ENCODE measurements at places on chromosomes 16 and 17.

DNA sequence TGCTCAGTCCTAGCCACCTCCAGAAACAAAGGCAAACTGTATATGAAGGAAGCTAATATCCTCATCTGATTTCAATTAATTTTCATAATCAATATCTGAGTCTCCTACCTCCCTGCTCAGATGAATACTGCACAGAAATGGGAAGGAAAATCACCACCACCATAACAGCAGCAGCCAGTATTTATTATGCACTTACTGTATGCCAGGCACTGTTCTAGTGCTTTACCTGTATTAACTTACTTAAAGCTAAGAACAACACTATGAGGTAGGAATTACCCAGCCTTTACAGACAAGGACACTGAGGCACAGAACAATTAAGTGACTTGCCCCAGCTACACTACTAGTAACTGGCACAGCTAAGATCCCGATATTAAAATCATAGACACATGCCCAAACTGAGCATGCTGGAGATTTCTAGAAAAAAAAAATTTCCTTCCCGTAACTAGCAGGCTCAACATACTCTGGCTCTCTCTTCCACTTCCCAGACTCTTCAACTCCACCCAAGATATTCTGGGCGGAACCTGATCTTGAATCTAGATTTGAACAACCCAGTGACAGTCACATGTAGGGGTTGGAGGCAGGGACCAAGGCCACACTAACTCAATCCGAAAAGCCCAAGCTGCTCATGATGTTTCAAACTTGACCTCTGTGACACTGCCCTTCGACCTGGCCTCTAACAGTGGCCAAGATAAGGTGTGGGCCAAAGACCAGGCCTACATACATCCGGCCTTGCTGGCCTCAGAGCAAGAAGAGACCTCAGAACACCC lies 3.9 kb downstream of the TRIM25 start:
- DNase-seq: no peak

GRCh38 chr16:8720080-8720966 lies 45.9 kb downstream of the ABAT start:
- DNase-seq: no peak

- DNase-seq: no peak
Observed at GRCh38 chr17:21079196-21079595, 36.4 kb upstream of the USP22 start.

DNA sequence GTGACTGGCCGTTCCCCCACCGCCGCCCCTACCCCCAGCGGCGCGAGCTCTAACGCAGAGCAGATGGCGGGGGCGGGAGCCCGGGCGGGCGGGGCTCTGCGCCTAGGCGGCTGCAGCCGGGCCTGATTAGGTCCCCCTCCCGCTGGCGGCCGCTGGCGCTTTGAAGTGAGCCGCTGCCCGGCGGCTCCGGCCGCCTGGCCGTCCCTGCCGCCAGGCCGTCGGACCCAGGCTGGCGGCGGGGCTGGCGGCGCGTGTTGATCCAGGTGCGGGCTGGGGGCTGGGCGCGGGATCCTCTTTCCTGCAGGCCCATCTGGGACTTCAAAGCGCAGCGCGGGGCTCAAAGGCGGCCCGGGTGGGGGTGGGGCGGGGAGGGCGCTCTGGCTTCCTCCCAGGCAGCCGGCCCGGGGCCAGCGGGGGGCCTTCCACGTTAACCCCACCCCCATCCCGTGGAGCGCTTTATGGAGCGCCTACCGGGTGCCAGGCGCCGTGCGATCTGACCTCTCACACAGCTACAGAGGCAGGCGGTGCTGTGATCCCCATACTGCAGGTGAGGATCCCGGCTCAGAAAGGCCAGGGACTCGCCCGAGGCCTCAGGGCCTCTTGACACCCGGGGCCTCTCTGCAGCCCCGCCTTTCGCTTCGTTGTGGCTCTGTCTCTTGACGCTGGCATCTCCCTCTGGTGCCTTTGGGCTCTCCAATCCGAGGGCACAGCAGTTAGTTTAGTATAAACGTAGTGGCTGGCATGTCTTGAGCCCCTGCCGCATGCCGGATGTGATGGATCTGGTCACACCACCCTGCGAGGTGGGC lies 80.0 kb upstream of the NKD1 start:
- DNase-seq: peak; percentile 44

- DNase-seq: no peak
Observed at GRCh38 chr16:80744856-80745255, 59.5 kb downstream of the CDYL2 start.

GRCh38 chr17:61157246-61157886 lies 242.3 kb upstream of the TBX2 start:
- no peak for DNase-seq

DNA sequence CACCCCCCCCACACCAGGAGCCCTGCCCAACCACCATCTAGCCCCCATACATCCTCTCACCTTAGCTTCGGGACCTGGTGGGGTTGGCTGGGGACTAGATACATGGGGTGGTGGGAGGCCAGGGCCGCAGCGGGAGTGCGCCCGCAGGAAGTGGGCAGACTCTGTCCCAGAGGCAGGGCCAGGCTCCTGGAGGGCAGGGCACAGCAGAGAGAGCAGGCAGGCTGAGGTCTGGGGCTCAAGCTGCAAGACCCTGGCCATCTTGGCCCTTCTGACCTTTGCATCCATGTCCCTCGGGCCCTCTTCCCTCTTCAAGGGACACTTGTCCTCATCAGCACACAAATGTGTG lies 2.7 kb downstream of the ENKD1 start:
- DNase-seq: no peak

Data from CD4-positive, alpha-beta T cell treated with Interleukin-17A for 4 hours (primary cell).